Activated CD4-positive, alpha-beta T cell treated with anti-CD3 and anti-CD28 coated beads for 36 hours (primary cell): ENCODE measurements at places on chromosomes 4 and X.

- no peaks in the 10 kb centered on the region for H3K36me3 ChIP-seq
- H3K27me3 ChIP-seq = no peaks in the 10 kb centered on the region
- no peak overlapping the region for H3K4me3 ChIP-seq
- no peak overlapping the region for H3K27ac ChIP-seq
These were observed 748.0 kb downstream of the PCDH18 start for GRCh38 chr4:136784326-136784725.

DNA sequence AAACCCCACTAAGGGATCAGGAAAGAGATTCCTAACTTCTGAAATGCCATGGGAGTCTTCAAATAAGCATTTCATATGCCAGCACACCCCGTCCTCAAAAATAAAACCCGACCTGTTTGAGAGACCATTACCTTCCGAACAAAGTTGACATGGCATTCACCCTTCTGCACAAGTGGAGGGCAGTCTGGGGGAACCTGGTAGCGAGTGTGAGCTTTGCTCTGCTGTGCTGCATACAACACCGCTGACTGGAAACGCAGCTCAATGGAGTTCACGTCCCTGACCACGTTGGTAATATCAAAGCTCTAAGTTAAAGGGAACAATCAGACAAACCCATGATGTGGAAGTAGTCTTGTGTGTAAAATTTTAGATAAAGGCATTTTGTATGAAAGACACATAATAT lies 38.0 kb downstream of the MANBA start:
- H3K4me1 ChIP-seq = peaks cover 2% of the 10 kb centered on the region
- H3K4me3 ChIP-seq = no peak overlapping the region
- H3K27ac ChIP-seq = no peak overlapping the region

- no peak for DNase-seq
- H3K27me3 ChIP-seq = peaks cover 14% of the 10 kb centered on the region
- no peak overlapping the region for H3K4me3 ChIP-seq
- no peaks in the 10 kb centered on the region for H3K36me3 ChIP-seq
- H3K4me1 ChIP-seq = no peaks in the 10 kb centered on the region
These were observed 12.8 kb upstream of the BOD1L1 start for GRCh38 chr4:13640149-13640940.

DNA sequence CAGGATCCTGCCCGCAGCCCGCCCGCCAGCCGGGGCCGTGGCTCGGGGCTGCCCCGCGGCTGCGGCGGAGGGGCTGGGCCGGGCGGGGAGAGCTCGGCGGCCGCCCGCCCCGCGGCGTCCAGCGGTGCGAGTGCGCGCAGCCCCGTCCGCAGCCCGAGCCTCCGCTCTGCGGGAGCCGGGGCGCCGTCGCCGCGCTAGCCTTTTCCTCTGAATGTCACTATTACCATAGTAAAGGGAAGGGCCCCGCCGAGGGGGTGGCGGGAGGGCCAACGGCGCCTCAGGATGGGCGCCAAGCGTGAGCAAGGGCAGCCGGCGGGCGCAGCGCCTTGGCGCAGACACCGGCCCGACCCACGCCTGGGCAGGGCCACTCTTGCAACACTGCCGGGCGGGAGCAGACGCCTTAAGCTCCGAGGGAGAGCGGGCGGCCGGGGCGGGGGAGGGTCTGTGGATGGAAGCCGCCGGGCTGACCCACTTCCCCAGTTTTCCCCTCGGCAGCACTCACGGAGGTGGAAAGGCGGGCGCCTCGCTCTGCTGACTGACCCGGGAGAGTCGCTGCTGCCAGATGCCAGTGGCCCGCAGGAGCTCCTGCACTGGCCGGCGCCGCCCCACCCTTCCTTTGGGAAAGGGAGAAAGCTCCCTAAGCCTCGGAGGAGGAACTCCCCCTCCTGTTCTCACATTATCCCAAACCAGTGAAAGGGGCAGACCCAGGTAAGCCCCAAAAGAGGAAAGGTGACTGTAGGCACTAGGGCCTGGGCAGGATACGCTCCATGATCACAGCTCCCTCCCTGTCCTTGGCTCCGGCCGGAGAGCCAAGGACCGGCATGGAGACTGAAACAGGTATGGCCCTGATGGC lies 329.4 kb downstream of the HNRNPD start:
- DNase-seq = peak; percentile 43
- H3K27ac ChIP-seq = no peak overlapping the region
- H3K36me3 ChIP-seq = no peaks in the 10 kb centered on the region

DNA sequence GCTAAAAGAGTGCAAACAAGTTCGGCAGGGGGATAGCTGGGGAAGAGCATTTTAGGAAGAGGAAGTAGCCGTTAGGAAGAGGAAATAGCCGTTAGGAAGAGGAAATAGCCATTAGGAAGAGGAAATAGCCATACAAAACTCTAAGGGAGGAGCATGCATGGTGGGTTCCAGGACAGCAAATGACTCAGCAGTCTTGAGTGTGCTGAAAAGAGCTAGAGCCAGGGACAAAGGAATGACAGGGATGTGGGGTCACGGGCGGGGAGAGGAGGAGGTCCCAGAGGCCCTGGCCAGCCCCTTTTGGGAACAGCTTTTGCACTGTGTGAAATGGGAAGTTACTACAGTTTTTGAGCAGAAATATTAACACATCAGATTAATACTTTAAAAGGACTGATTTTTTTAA lies 882.6 kb downstream of the TRIML1 start:
- no peak overlapping the region for H3K4me3 ChIP-seq
- no peak for DNase-seq
- H3K36me3 ChIP-seq = no peaks in the 10 kb centered on the region
- no peak overlapping the region for H3K27ac ChIP-seq
- no peaks in the 10 kb centered on the region for H3K27me3 ChIP-seq

DNA sequence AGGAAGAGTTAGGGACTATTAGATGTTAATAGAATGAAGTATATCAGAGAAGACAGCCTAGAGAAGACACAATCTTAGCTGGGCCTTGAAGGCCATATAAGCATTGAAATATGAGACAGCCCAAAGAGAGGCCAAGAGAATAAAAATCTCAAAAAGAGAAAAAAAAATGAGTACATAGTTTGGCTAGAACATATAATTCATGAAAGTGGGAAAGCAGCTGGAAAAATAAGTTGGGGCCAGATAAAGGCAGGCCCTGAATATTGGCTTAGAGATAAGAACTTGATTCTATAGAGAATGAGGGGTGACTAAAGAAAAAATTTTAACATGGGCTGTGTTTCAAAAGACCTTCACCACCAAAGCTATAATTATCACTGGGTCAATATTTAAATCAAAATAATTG lies 7.4 kb upstream of the UTP3 start:
- H3K27ac ChIP-seq = no peak overlapping the region
- H3K36me3 ChIP-seq = no peaks in the 10 kb centered on the region
- DNase-seq = no peak
- H3K4me3 ChIP-seq = no peak overlapping the region
- no peaks in the 10 kb centered on the region for H3K27me3 ChIP-seq

GRCh38 chr4:127686658-127687057 lies 43.5 kb upstream of the SLC25A31 start:
- H3K27me3 ChIP-seq = no peaks in the 10 kb centered on the region
- no peak for DNase-seq
- H3K4me3 ChIP-seq = no peak overlapping the region
- H3K4me1 ChIP-seq = no peaks in the 10 kb centered on the region

- no peaks in the 10 kb centered on the region for H3K36me3 ChIP-seq
- no peak overlapping the region for H3K27ac ChIP-seq
- H3K27me3 ChIP-seq = no peaks in the 10 kb centered on the region
- H3K4me1 ChIP-seq = no peaks in the 10 kb centered on the region
- no peak overlapping the region for H3K4me3 ChIP-seq
These were observed 609.3 kb upstream of the IGFBP7 start for GRCh38 chr4:57719456-57719855.

- H3K4me3 ChIP-seq = no peak overlapping the region
- no peak for DNase-seq
- H3K27me3 ChIP-seq = no peaks in the 10 kb centered on the region
These were observed 184.5 kb downstream of the SH3KBP1 start for GRCh38 chrX:19702856-19703255.

DNA sequence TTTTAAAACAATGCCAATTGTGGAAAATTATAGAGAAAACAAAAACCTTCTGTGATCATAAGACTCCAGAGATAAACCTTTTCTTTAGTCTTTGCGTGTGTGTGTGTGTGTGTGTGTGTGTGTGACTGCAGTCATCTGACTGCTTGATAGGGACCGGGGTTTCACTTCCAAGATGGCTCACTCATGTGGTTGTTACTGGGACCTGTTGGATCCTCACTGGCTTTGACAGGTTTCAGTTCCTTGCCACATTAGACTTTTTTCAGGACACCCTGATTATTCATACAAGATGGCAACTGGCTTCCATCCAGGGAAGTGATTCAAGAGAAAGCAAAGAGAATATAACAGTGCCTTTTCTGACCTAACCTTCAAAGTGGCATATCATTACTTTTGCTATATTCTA lies 21.9 kb upstream of the MAD2L1 start:
- H3K36me3 ChIP-seq = peaks cover 6% of the 10 kb centered on the region
- no peak overlapping the region for H3K27ac ChIP-seq
- H3K4me3 ChIP-seq = no peak overlapping the region
- DNase-seq = no peak
- peaks cover 19% of the 10 kb centered on the region for H3K27me3 ChIP-seq

GRCh38 chr4:185721190-185722028 lies 90.6 kb downstream of the SORBS2 start:
- no peak overlapping the region for H3K27ac ChIP-seq
- DNase-seq = no peak
- peaks cover 10% of the 10 kb centered on the region for H3K27me3 ChIP-seq
- H3K36me3 ChIP-seq = no peaks in the 10 kb centered on the region

GRCh38 chrX:136185401-136186022 lies 38.2 kb downstream of the FHL1 start:
- no peak overlapping the region for H3K4me3 ChIP-seq
- no peaks in the 10 kb centered on the region for H3K4me1 ChIP-seq
- no peak overlapping the region for H3K27ac ChIP-seq
- no peak for DNase-seq
- no peaks in the 10 kb centered on the region for H3K27me3 ChIP-seq
- no peaks in the 10 kb centered on the region for H3K36me3 ChIP-seq

DNA sequence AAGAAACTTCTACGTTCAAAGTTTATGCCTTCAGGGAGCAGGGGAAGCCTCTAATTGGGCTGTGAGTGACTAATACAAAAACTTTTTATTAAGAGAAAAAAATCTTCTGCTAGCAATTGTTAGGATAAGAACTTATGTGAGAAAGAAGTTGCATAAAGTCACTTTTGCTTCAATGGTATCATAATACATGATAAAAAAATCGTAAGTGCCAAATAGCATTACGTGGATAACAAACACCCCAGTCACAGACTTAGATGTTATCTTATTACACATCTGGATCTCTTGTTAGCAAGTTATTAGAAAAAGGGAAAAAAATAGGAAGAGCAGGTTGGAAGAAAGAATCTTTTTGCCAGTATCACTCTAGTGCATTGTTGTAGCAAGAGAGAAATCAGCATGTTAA lies 4.2 kb upstream of the NDST4 start:
- no peaks in the 10 kb centered on the region for H3K4me1 ChIP-seq
- no peak overlapping the region for H3K4me3 ChIP-seq
- no peak overlapping the region for H3K27ac ChIP-seq
- H3K27me3 ChIP-seq = no peaks in the 10 kb centered on the region
- H3K36me3 ChIP-seq = no peaks in the 10 kb centered on the region

- DNase-seq = no peak
- H3K4me3 ChIP-seq = no peak overlapping the region
- no peaks in the 10 kb centered on the region for H3K27me3 ChIP-seq
- no peak overlapping the region for H3K27ac ChIP-seq
- H3K4me1 ChIP-seq = peaks cover 7% of the 10 kb centered on the region
These were observed 30.3 kb downstream of the TLR10 start for GRCh38 chr4:38752372-38752940.

DNA sequence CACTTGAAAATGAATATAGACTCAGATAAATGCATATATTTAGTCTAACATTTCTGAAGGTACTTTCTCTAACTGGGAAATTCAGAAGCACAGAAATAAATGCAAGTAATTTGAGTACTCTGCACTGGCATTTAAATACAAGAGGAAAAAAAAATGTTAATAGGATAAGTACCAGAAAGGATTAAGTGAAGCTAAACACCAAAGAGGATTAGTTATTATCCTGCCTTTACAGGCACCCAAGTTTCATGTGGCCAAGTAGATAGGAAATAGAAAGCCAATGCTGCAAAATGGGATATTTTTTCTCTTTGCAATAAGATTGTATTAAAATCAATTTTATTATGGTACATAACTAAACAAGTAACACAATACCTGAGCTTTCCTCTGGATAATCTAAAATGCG lies 762.5 kb downstream of the PCDH7 start:
- H3K27ac ChIP-seq = no peak overlapping the region
- H3K27me3 ChIP-seq = no peaks in the 10 kb centered on the region
- no peak for DNase-seq
- H3K4me3 ChIP-seq = no peak overlapping the region

DNA sequence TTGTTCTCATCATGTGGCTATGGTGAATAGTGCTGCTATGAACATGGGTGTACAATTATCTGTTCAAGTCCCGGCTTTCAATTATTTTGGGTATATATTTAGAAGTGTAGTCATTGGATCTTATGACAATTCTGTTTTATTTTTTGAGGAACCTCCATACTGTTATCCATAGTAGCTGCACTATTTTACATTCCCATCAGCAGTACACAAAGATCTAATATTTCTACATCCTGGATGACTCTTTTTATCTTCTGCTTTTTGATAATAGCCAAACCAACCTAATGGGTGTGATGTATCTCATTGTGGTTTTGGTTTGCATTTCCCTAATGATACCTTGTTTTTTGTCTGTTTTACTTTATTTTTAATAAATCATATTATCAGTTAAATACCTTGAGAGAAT lies 12.9 kb upstream of the IL13RA1 start:
- no peak overlapping the region for H3K27ac ChIP-seq
- H3K4me1 ChIP-seq = no peaks in the 10 kb centered on the region
- H3K36me3 ChIP-seq = no peaks in the 10 kb centered on the region
- H3K27me3 ChIP-seq = no peaks in the 10 kb centered on the region

DNA sequence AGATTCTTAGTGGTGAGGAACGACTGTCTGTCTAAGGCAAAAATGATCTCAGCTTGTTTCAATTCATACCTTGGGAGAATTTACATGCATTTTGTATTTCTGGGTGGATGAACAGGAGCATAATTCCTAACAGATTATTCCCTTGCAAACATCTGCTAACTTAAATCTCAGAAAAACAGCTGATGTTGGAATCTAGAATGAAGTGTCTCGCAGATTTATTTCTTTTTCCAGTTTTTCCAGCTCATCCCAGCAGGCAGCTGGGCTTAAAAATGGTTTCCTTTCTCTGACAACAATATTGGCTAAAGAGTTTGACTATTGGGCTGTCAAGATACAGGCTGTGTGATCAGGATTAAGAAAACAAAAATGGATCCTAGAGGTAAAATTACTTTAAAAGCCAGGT lies 1.1 kb downstream of the LNX1 start:
- peaks cover 33% of the 10 kb centered on the region for H3K27me3 ChIP-seq
- no peaks in the 10 kb centered on the region for H3K36me3 ChIP-seq
- H3K4me1 ChIP-seq = peaks cover 9% of the 10 kb centered on the region
- H3K4me3 ChIP-seq = no peak overlapping the region
- H3K27ac ChIP-seq = no peak overlapping the region
